Breast epithelium (tissue), 4 donors: ENCODE measurements at places on chromosomes 2 and 18. TPM values are rescaled to one million over a fixed set of nuclear protein-coding genes. Genes with fewer than 3 reads are reported as not detected.
A peak's percentile ranks its signal among the peaks of the same experiment; 100 is the strongest.

DNA sequence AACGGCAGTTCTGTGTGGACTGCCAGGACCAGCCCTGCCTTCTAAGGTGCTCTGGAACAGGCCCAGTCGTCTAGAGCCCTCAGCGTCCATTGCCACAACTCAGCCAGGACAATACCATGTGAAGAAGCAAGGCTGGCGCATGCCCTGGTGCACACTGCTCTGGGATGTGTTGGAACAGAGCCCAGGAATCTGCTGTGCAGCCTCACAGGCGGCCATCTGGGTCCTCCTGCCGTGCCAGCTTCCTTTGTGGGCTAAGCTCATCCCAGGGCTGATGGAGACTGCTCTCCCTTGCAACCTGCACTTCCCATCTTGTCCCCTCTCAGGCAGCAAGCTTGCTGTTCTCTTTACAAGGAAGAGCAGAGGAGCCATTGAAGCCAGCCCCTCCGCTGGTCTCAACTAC is 246.4 kb upstream of the PXDN start:
- DNase-seq = no peak

GRCh38 chr2:216757532-216757931 is 62.2 kb upstream of the IGFBP5 start:
- no peak for DNase-seq

UGT1A3 gene
- not detected for total RNA-seq

DNA sequence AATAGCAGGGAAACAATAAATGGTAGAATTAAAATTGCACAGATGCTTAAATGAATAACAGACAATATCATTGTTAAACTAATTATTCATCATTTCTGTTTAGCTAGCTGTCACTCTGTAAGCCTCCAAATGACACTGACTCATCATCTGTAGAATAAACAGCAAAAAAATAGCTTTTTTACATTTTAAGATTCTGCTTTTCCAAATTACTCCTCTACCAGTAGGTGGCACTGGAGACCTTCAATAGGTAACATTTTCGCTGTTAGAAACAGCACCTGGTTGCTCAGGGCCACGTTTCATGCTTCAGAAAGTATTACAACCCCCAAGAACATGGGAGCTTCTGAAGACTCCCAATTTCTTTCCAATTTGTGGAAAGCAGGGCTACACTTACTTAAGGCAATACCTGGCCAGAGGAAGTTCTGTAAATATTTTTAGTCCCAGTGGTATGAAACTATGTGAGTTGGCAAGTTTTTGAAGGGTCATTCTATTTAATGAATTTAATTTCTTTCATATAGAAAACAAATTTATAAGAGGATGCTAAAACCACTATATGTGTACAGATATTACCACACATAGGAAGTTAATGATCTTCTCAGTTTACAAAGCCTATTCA is 45.4 kb downstream of the TTN start:
- DNase-seq = no peak

GRCh38 chr18:35376742-35377695 is at the start of gene ZNF396:
TSS of gene ZNF396 (minus strand) at chr18:35377337. CDS start at chr18:35374292, 3,045 bp downstream.
- peak; percentile 78 for DNase-seq

DNA sequence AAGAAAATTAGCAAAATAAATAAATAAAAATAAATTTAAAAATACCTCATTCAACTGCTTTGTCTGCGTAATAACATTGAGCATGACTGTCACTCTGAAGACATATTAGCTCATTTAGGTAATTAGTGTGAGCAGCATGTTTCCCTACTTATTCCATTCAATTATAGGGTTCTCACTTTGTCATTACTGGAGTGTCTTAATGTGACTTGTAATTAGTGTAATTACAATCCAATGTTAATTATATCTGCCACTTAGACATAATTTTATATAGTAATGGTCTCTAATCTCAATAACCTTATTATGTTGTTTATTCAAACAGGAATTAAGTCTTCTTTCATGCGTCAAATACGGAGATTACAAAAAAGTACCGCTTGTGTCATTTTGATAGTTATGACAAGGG is 893.9 kb upstream of the ACVR2A start:
- no peak for DNase-seq

DNA sequence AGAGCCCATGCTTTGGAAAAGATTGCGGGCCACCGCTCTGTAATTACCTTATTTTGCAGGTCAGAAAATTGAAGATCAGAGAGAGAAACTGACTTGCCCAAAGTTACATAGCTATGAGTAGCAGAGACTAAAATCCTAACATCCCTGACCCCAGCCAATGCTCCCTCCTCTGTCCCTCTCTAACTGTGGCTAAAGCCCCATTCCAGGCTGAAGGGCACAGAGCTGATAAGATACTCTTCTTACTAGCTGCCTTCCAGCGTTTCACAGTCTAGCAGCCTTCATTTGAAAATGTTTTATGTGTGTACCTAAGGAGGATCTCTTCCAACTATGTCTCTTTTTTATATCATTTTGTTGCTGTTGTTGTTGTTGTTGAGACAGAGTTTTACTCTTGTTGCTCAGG is 81.4 kb upstream of the LRATD1 start:
- DNase-seq = no peak

OTX1 gene
- total RNA-seq = not detected

TTR gene
- not detected for total RNA-seq

DNA sequence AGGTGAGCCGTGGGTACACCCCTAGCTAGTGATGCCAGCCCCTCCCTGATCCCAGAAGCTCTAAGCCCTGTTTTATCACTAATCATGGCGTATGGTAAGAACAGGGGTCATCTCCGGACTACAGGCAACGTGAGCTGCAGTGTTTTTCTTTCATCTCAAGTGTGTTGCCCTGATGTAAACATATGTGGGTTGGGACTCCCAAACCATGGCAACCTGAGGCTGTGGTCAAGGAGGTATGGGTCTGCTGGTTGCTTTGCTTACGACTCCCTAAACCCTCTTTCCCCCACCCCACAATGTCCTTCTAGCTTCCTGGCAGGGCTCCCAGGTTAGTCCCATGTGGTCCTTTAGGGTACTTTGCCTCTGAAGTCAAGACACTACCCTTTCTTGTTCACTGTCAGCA is 53.6 kb upstream of the AFF3 start:
- DNase-seq = no peak

DNA sequence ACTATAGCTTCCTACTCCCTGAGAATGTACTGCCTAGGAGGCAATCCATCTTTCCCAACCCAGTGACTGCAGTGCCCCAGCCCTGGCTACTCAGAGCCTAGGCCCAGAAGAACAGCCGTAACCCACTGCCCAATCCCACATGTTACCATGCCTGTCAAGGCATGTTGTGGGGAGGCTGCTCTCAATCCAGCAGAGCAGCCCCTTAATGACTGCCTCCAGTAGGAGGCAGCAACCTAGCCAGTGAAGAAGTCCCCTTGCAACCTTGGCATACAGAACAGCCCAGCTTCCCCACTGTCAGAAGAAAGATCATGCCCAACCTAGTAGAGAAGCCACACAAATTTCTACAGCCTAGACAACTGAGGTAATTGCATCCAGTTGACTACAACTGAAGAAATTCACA is 44.2 kb upstream of the CDH7 start:
- no peak for DNase-seq

GRCh38 chr2:238835726-238836301 is 12.1 kb upstream of the TWIST2 start:
- DNase-seq = no peak
